ENCODE measurements at places on chromosomes 2 and 18. TPM values are rescaled to one million over a fixed set of nuclear protein-coding genes. Genes with fewer than 3 reads are reported as not detected.
A peak's percentile ranks its signal among the peaks of the same experiment; 100 is the strongest.

The PRR30 gene
- polyA plus RNA-seq: not detected

The MC4R gene
- 0.06 TPM for polyA plus RNA-seq

The LOXHD1 gene
- polyA plus RNA-seq: not detected

The LCLAT1 gene
- polyA plus RNA-seq: 25.2 TPM

- no peak for DNase-seq
Observed at GRCh38 chr18:57583297-57583835, 3.1 kb downstream of the FECH start.

DNA sequence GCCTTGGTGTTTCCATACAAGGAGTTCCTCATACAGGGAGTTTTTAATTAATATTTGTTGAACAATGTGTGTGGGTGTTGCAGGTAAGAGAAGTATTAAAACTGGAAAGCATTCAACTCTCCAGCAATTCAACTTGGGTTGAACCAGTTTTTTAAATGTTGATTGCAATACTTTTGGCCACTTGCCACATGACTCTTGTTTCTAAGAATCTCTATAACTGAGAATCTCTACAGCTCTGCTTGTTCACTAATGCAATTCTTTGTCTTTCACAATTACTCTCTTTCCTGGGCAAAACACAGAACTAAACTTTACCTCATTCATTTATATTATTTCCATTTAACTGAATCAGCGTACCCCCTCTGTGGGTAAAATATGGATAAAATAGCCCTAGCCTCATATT lies 429.4 kb downstream of the ARHGAP15 start:
- DNase-seq: peak; percentile 27

DNA sequence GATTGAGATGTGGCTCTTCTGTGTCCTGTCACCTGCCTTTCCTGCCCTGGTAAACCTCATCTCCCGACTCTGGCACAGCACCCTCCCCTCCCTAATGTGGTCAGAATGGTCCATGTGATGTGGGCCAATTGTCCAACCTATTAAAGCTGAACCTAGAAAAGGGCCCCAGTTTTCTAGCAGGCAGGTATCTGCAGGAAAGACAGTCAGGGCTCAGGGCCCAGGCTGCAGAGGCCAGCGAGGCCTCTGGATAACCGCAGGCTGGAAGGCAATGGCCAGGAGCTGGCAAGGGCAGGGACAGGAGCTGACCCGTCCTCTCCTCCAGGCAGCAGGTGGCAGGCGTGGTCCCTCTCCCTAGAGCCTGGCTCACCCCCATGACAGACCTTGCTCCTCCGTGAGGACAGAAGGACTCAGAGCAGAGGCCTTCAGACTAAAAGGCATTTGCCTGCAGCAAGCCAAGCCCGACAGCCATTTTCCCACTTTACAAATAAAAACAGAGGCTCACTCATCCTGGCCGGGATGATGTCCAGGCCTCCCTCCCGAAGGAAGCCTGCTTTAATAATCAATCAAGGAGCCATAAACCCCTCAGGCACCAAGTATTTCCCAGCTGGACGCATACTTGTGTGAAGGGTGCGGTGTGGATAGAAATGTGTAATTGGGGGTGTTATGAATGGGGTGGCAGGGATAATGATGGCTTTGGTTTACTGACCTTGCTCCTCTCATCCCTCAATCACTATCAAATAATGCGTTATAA lies 107.1 kb downstream of the TWIST2 start:
- no peak for DNase-seq

DNA sequence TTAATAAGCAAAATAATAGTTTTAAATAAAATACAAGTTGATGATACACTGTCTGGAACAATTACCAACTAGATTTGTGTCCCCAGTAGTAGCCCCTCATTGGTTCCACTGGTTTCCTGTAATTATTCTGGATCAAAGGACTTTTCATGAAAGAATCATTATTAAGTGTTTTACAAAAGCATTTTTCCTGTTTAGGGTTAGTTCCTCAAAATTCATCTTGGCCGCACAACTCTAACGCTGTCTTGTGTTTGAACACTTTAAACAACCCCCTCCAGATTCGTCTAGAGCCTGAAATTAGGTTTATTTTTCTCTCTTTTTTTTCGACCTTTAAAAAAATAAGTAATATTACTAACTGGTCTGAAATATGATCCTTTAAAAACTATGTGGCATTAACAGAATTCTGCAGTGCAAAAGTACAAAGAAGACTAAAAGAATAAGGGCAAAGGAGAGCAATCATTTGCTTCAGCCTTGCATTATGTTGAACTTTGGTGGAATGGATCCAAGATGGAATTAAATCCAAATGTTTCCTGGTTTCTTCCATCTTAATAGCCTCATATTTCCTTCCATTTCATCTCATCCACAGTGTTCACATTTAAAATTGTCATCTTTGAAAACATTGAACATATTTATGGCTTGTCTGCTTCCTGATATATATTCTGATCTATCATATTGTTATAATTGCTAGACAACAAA lies 678.4 kb downstream of the IRS1 start:
- DNase-seq: no peak

- DNase-seq: no peak
Observed at GRCh38 chr18:78641689-78642231, 337.9 kb upstream of the SALL3 start.

DNA sequence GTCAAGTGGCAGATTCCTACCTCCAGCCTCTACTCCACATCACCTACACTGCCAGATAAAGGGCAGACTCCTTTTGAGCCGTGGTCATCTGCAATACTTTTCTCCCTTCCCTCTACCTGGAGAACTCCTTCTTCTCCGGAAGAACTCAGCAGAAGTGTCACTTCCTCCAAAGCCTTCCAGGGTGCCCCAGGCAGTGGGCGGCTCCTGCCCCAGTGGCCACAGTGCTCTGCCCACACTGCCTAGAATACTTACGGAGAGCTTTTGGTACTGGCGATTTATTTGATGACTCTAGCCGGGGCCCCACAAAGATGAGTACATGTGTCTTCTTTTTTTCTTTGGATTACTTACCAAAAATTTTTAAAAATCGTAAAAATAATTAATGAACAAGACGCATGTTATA lies 39.7 kb downstream of the FOSL2 start:
- DNase-seq: no peak

All from AG04450 (cell line).